ENCODE measurements at places on chromosomes 6 and 20.
A peak's percentile ranks its signal among the peaks of the same experiment; 100 is the strongest.

GRCh38 chr6:150899231-150899630 is 33.7 kb downstream of the MTHFD1L start:
- DNase-seq: no peak

DNA sequence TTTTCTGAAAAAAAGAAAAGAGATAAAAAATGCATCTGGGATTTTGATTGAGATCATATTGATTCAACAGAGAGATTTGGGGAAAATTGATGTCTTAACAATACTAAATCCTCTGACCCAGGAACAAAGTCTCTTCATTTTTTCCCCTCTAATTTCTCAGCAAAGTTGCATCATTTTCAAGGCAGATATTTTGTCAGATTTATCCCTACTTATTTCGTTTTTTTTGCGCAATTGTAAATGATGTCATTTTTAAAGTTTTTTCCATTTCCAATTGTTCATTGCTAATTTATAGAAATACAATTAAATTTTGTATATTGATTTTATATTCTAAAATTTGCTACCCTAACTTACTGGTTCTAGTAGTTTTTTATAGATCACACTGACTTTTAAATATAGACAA is 97.7 kb upstream of the TMEM170B start:
- no peak for DNase-seq

GRCh38 chr6:117840541-117840983 is 66.5 kb upstream of the SLC35F1 start:
- DNase-seq: peak; percentile 8

DNA sequence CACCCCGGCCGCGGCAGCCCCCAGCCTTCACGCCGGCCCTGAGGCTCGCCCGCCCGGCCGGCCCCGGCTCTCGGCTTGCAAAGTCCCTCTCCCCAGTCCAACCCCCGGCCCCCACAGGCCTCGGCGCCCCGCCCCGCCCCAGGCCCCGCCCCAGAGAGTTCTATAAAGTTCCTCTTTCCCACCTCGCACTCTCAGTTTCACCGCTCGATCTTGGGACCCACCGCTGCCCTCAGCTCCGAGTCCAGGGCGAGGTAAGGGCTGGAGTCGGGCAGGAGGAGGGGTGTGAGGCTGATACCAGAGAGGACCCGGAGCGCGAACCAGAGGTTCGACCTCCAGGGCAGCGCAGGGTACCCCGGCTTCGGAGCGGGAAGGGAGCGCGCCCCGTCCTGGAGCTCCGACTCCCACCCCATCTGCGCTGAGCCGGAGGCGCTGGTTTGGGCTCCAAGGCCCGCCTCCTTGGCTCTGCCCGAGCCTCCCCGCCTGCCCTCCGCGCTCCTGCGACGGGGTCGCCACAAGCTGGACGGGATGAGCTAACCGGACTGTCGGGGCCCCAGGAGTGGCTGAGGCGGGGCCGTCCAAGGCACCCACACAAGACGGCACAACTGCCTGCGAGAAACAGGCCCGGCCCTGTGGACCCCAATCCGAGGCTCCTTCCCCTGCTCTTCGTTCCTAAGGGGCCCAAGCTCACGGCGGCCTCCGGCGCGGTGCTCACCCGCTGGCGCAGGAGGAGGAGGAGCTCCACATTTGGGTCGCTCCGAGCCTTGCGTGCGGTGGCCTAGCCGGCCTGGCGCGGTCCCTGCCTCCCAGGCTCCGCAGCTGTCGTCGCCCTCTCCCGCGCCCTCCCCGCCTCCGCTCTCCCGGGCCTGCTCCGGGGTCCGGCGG is at the start of gene IRF4:
Gene IRF4, plus strand, starts transcription at position 194 of the 882 bp plus-strand sequence. CDS start 1,401 bp downstream, outside the sequence.
- no peak for DNase-seq

GRCh38 chr6:91538622-91539021 is 951.8 kb upstream of the MAP3K7 start:
- no peak for DNase-seq

DNA sequence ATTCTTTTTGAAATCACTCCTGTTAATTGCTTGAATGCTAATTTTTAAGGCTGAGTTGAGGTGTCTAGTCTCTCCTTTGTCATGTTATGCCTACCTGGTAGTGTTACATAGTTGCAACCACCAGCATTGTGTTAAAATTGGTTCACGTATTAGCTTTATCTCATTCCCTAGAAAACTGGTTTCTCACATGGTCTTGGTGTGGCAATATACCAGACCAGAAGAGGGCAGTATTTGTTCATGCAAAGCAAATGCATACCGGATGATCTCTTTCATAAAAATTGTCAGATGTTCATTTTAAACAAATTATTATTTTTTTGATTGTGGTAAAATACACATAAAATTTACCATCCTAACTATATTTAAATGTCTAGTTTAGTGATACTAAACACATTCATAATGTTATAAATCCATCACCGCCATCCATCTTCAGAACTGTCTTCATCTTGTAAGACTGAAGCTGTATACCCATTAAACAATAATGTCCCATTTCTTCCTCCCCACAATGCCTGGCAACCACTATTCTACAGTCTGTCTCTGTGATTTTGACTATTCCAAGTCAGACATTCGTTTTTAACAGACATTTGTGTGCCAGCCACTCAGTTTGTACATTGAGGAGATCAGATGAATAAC is 92.8 kb downstream of the ATRN start:
- peak; percentile 20 for DNase-seq

GRCh38 chr20:20203784-20204183 is 151.5 kb downstream of the CFAP61 start:
- no peak for DNase-seq

- DNase-seq: no peak
Measured at GRCh38 chr20:38883981-38884733, 42.1 kb upstream of the FAM83D start.

DNA sequence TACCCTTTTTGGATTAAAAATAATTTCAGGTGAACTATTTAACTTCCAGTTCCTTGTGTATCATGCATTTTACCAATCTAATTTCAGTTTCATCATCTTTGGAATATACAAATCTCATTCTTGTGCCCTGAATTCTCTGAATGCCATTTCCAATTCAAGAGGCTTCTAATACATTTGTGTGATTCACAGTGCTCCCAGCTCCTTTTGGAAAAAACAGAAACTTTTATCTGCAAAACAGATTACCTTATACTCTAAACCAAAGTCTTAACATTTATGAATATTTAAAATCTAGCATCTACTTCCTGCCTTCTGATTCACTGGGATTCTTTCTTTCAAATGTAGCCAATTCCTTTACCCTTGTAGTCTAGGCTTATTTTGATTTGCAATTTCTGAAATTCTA is 11.1 kb upstream of the PEX7 start:
- no peak for DNase-seq

All from left renal cortex interstitium (tissue), 4 donors.